Epithelial cell of alveolus of lung (primary cell): ENCODE measurements at places on chromosomes 4 and X. TPM values are rescaled to one million over a fixed set of nuclear protein-coding genes. Genes with fewer than 3 reads are reported as not detected.

Gene PCSK1N
- 0.65 and 3.2 TPM in 2 replicates for total RNA-seq

Gene TMPRSS11A
- not detected in 2 replicates for total RNA-seq

Gene MSX1
- total RNA-seq = 1.2 and 2.2 TPM in 2 replicates

Gene SAGE1
- not detected in 2 replicates for total RNA-seq

Gene MAGEC2
- total RNA-seq = not detected in 2 replicates

Gene VCX3A
- total RNA-seq = not detected in 2 replicates

Gene CT45A5
- not detected in 2 replicates for total RNA-seq

Gene BOD1L1
- total RNA-seq = 14.0 and 24.3 TPM in 2 replicates
